Gastrocnemius medialis (tissue), 4 donors: ENCODE measurements at places on chromosomes 11 and 22. TPM values are rescaled to one million over a fixed set of nuclear protein-coding genes. Genes with fewer than 3 reads are reported as not detected.

- DNase-seq = no peak
These were observed 59.9 kb upstream of the FGF3 start for GRCh38 chr11:69878927-69879728.

DNA sequence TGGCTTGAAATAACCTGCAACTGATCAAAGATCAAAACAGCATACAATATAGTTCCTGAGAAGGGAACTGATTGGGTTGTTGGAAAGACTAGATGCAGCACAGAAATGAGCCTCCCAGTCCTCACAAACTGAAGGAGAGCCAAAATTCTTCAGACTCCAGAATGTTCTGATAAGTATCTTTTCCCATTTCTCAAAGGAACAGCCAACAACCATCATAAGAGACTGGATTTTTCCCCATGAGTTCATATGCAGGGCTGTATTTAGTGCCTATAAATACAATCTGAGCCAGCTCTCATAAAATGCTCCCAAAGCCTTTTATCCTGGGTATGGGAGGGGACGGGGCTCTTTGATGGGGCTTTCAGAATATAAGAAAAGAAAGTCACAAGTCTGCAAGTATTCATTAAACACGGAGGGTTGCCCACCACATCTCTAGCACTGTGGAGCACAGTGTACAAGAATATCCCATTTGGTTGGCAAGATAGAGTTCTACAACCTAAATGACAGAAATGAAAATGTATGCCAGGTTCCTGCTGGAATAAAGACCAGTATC is 50.7 kb upstream of the LYVE1 start:
- no peak for DNase-seq

DNA sequence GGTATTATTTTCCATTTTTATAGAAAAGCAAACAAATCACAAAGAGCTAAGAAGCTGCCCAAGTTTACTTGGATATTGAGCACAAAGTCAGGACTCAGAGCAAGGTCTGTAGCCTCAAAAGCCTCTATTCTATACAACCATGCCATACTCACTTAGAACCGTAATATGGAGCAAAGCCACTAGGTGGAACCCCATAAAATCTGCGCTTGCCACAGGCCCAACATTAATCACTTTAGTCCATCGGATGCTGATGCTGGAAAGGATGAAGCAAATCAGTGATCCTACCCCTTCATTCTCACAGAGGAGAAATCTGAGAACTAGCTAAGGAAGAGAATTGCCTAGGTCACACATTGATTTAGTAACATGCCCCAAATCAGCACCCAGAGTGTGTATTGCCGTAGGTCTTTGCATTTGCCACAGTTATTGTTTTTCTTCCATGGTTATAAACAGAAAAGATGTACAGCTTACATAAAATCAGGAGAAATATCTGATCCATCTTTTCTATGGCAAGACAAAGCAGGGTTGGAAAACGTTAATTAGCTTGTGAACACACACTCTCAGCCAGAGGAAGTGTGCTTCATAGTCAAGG is 56.7 kb upstream of the RAB38 start:
- no peak for DNase-seq

DNA sequence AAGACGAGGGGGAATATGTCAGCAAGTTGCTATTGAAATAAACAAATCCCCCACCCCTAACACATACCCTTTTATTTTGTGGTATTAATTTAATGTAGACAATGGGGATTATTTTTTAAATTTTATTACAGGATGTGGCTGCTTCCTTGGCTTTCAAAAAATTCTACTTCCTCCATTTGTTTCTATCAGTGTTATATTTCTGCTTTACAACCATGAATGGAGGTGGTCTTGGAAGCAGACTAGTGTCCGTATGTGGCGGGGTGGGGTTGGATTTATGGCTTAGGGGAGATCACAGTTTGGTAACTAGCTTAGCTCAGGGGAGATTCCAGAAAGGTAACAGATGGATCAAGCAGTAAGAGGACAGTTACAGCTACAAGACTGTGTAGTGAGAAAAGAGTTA is 39.3 kb upstream of the PICALM start:
- DNase-seq = no peak

Gene DUSP8
- total RNA-seq = 4.2 TPM

GRCh38 chr11:56412396-56412795 is at the start of gene OR5AL1:
TSS of gene OR5AL1 (plus strand) at chr11:56412696.
- no peak for DNase-seq

Gene TEX54
- not detected for total RNA-seq

DNA sequence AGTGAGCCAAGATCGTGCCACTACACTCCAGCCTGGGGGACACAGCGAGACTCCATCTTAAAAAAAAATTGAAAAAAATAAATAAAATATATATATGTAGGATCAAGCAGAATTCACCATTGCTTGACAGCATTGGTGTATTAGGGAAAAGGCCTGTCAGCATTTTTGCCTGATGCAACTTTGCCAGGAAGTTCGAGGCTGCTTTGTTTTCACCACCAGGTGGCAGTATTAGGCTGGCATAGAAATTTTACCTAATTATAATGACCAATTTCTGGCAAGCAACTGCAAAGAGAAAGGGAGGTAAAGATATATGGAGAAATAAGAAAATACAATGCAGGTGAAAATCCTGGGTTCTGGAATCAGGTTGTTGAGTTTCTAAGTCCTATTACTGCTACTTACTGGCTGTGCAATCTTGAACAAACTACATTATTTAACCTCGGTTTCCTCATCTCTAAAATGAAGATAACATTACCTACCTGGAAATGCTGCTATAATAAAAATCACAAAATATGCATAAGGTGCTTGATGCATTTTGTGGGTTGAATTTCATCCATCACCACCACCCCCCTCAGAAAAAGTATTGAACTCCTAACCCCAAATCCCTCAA is 24.7 kb downstream of the LAYN start:
- peak; percentile 56 for DNase-seq

Gene KRTAP5-2
- total RNA-seq = not detected

DNA sequence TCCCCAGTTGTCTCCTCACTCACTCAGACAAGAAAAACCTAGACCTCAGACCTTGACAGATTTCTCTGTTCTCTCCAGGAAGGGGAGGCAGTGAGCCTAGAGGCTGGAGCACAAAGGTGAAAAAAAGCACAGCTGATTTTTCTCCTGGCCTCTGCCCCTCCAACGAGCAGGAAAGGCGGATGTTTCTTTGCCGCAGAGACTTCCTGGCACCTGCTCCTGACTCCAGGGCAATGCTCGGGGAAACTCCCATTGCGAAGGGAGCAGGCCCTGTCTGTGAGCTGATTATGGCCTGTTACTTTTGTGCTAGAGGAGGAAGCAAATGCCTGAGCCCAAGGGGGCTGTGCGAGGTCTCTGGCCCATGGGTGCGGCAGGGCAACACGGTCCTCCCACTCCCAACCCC is 25.4 kb downstream of the MS4A10 start:
- DNase-seq = no peak

DNA sequence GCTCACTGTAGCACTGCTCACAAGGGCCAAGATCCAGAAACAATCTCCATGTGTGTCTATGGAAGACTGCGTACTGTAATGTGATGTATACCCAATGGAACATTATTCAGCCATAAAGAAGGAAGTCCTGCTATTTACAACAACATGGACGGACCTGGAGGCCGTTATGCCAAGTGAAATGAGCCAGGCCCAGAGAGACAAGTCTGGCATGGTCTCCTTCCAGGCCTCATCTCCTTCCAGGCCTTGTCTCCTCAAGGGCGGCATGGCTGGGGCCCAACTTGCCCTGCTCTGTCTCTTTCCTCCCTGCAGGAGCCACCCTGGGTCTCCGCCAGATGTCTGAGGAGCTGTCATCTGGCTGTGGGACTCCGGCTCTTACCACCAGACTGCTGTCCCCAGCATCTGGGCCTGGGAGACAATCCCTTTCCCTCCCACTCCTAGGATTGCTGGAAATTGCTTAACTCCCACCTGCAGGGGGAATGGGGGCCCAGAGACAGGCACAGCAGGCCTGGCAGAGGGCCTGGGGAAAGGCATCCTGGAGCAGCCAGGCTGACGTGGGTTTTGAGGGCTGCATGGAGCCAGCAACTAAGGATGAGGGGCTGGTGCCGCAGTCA is 1326.6 kb downstream of the TBC1D22A start:
- no peak for DNase-seq

DNA sequence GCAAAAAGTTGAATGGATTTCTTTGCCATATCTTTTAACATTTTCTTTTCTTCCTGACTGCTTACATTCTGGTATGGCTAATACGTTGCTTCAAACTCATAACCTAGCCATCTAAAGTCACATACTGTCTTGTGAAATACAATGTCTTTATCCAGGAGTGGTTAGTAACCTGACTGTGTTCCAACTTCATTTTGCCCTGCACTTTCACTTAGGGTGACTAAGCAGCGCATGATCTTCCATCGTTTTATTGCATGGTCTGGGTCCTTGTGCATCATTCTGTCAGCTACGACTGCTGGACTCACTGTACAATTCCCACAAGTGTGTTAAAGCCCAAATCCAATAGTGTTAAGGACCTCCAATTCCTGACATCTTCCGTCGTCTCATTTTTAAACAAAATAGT is 403.2 kb downstream of the NTM start:
- DNase-seq = no peak

Gene SMDT1
- total RNA-seq = 7.9 TPM

GRCh38 chr11:30023074-30023473 is 6.2 kb upstream of the KCNA4 start:
- DNase-seq = no peak

DNA sequence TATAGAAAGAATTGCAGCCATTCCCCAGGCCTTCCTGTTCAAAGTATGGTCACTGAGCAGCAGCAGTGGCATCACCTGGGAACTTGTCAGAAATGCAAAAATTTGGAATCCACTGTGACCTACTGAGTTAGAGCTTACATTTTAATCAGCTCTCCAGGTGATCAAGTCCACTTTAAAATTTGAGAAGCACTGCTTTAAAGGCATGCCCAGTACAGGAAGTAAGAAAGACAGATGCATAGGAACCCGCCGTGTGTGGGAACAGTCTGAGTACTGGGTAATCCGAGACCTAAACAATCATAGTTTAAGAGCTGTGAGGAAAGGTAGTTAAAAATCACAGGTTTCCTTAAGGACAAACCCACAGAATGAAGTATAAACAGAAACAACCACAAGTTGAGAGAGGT is 462.4 kb downstream of the RAB38 start:
- no peak for DNase-seq

GRCh38 chr11:115135936-115136335 is 368.3 kb downstream of the CADM1 start:
- DNase-seq = no peak

Gene RAB38
- 0.27 TPM for total RNA-seq
